Urothelium cell line (cell line): ENCODE measurements at places on chromosomes 1 and 21.

- peak; percentile 52 for DNase-seq
Measured at GRCh38 chr1:27603309-27603680, 649 bp downstream of the AHDC1 start.

DNA sequence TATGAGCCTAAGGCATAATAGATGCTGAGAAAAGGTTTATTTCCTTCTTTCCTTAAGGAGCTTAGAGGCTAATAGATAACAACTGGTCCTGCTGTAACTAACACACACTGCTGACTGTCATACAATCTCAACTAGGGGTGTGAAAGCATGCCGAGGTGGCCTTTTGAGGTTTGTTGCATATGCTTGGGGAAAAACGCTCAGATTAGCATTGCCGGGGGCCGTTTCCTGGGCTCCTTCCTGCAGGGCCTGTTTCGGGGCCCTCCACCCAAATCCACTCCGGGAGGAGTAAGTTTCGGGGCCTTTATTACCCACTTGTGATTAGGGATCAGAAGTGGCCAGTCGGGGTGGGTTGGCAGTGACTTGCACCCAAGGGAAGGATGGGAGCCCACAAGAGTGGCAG is 27.2 kb upstream of the RCSD1 start:
- no peak for DNase-seq

DNA sequence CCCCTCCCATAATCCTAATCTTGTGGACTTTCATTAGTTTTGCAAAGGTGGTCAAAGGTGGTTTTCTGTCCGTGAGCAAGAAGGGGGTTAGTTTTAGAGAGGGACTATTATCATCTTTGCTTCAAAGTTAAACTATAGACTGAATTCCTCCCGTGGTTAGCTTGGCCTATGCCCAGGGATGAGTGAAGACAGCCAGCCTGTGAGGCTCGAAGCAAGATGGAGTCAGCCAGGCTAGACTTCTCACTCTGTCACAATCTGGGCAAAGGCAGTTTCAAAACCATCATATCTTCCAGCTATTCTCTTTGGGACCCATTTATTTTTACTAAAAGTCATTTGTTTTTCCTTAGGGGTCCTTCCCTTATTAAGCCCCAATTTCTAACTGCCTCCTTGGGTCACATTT is 12.9 kb upstream of the ENO1 start:
- no peak for DNase-seq

- DNase-seq = no peak
Measured at GRCh38 chr1:243712941-243713340, 137.1 kb downstream of the AKT3 start.

DNA sequence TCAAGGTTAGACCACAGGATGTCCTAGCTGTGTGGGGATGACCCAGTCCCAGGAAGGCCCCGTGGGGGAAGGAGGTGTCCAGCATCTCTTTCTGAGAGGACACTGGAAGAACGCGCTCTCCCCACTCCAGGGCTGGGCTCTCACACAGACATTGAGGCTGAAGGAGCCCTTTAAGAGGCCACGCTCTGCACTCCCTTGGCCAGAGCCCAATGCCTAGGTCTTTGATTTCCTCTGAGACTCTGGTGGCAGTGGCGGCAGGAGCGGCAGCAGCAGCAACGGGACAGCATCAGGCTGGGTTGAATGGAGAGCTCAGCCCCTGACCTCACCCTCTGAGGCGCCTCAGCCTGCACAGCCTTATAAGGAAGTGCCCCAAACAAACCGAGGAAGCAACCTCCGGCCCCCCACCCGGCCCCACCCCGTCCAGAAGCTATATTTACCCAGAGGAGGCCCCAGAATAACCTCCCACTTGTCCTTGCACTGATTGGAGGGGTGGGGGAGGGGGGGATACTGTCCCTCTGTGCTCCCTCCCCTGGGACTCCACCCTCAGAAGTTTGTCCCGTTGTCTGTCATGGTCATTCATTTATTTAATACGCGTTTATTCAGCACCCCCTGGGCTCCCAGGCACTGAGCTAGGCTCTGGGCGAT is 12.3 kb downstream of the NES start:
- peak; percentile 41 for DNase-seq
